ENCODE measurements at places on chromosomes 2 and 18.

DNA sequence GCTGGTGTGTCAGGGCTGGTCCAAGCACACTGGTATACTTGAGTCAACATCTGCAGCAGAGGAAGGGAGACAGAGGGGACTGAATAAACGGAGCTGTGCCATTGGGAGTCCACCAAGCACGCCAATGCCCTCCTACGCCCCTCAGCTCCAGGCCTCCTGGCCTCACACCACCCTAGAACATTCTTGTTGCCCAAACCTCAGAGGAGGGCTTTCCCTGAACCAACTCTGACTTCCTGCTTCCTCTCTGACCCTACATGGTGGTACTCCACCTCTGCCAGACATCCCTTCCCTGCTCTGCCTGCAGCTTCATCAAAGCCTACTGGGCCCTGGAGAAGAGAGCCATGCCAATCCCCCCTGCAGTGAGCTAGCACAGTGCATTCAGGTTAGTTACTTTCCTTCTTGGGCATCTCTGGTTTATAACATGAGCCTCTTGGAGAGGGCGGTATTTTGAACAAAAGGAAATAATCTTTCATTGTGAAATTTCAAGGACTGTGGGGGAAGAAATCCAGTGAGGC, 54.4 kb downstream of the ZBTB7C start:
- no peak for DNase-seq

GRCh38 chr18:32318581-32318980, 128.7 kb downstream of the MEP1B start:
- no peak for DNase-seq

DNA sequence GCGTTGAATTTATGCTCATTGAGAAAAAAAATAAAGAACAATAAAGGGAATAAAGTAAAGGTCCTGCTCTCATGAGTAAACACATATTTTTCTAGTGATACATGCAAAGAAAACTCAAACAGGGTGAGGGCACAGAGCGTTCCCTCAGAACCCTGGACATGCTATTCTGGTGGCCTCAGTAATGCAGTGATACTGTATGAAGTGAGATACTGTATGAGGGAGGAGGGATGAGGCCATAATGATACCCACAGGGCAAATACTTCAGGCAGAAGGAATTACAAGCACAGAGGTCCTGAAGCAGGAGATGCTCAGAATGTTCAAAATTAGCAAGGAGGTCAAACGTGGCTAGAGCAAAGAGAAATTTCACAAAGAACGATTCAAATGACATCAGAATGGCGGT, 28.4 kb upstream of the RNU4ATAC start:
- DNase-seq = no peak

DNA sequence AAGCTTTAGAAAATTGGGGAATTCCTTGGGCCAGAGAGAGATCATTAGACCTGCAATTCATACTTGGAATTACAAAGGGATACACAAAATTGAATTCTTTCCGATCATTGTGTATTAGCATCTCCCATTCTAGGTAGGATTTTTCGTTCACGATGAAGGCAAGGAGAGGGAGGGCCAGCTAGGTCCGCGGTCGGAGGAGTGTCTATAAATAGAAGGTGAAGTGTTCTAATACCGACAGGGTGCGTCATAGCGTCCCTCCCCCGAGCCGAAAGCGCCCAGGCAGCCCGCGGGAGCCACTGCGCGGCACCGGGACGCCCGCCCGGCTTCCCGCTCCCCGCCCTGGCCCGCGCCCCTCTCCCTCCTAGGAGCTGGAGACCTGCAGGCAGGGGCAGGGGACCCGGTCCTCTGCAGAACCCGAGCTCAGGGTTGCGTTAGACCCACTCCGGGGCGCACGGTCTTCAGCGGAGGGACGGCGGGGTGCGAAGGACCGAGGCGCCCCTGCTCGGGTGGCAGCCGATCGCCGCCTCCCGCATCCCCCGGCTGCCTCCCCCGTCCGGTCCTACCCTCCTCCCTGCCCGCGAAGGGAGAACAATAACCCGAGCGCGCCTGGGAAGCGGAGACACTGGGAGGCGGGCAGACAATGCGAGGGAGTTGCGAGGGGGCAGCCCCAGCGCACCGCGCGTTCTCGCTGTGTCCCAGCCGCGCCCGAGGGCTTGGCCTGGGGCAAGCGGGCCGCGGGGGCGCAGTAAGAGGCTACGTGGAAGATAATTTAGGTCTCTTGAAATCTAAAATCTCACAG, 114.2 kb upstream of the SERTAD2 start:
- peak; percentile 48 for DNase-seq

DNA sequence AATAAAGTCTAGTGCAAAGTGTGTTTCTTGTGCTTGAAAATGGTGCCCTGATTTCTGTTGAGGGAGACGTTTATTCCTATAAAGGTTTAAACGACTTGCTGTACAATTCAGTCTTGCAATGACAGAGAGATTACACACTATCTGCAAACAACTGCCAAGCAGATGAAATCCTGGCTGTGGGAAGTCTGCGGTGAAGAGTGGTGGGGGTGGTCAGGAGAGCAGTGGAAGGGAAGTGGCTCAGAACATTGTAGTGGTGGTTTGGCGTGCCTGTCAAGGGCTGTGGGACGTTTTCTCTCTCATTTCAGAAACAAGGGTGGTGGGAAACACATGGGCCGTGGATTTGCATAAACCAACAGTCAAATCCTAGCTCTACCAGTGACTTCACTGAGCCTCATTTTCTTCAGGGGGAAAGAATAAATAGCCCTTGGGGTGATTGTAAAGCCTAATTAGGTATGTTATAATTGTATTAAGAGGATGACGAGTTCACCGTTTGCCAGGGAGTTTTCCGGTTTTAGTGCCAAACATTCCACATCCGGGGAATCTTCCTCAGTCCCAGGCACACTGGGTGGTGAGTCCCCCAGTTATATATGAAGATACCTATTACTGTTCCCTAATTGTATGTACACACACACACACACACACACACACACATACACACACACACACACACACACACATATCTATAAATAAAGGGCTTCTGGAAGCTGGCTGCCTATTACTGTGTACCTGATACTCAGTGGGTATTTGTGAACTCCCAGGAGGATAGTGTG, 115.0 kb downstream of the SPTBN1 start:
- DNase-seq = no peak

GRCh38 chr2:152234277-152234676, 58.7 kb upstream of the STAM2 start:
- DNase-seq = no peak

DNA sequence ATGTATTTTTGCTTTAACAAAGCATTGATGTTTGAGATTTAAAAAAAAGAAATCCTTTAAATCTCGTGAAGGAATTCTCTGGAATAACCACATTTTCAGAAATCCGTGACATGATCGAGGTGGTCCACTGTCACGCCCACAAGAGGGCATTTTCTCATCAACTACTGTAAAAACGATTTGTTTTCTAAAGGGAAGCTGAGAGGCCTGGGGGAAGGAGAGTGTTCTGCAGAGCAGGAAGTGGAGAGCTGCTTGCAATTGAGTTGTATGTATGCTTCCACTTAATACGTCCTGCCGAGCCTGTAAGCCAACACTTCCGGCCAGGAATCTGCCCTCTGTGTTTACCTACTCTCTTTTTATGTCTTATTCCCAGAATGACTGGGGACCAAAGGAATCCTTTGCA, 19.4 kb downstream of the KLHL29 start:
- DNase-seq = no peak

DNA sequence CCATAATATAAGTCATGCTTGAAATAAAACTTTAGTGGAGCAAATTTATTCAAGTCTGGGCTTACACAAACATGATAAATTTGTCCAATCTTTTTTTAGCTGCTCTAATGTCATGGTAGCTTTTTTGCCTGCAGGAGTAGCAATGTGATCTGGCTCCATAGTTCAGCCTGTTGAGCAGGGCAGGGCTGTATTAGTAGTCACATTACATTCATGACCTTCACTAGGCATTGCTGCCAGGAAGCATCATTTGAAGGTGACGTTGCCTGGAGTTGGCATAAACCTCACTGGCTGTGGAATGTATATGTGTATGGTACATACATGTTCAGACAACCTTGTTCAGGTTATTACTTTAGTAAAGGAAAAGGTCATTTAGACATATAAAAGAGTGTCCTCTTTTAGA, 76.6 kb downstream of the CCDC85A start:
- no peak for DNase-seq

DNA sequence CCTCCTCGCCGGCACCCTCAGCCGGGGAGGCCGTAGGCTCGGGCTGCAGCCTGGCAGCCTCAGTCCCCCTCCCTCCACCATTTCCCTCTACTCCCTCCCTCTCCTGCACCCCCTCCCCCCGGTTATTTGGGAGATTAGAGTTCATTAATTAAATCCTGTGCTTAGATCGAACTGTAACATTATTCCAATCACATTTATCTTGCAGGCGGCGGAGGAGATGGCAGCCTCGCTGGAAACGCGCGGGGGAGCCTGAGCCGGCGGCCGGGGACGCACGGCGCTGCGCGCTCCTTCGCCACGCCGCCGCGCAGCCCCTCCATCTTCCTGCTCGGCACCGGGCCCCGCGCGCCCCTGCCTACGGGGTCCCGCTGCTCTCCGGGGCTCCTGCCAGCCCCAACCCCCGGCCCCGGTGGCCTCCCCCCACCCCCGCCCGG, at the start of gene ST8SIA3:
TSS of gene ST8SIA3 (plus strand) at position 287 of the 431 bp plus-strand sequence. CDS start 290 bp downstream, outside the sequence.
- no peak for DNase-seq

DNA sequence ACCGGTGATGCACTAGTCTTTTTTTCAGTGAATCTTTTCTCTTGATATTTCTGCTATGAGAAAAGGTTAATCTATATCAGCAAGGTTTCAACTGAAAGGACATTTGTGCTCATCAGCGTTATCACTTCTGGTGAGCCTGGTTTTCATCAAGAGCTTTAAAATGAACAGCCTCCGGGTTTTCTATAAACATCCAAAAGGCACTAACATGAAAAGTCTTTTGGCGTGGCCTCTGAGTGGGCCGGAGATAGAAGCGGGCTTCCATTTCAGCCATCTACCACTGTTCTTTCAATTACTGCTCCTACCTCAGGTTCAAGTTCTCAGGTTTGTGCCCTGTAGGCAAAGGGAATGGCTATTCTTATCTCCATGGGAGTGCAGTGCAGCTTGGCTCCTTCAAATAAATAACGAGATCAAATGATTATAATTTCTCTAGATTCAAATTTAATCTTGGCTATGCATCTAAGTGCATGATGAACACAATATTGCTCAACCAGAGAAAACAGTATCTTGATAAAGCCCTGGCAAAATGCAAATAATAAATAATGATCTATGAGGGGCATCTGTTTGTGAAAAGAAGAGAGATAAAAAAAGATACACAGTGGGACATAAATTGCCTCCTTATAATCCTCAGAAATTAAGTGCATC, 314.8 kb downstream of the CDH2 start:
- no peak for DNase-seq

DNA sequence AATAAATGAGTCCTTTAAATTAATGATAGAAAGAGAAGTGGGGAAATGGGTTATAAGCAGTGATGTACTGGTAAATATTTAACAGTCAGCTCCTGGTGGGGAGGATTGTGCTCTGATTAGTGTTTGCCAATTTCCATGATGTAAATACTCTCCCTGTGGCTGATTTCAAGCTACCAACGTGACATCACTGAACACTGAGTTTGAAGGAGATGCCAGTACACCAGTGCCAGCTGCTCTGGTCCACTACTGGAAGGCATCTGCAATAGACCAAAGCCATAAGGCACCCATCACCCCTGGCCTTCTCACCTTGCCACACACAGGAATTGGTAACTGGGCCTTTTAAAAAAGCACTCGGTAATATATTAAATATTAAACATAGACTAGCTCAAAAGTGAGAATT, 77.7 kb downstream of the TGOLN2 start:
- no peak for DNase-seq

GRCh38 chr2:86049529-86049928, 56.2 kb downstream of the POLR1A start:
- no peak for DNase-seq

- no peak for DNase-seq
Measured at GRCh38 chr18:69528435-69528834, 127.7 kb downstream of the DOK6 start.

GRCh38 chr2:64453770-64454385, at the start of gene LGALSL:
LGALSL (plus strand) TSS chr2:64454162; CDS start chr2:64454546, 384 bp downstream.
- no peak for DNase-seq

GRCh38 chr2:228688007-228688645, 506.6 kb upstream of the SPHKAP start:
- DNase-seq = no peak

DNA sequence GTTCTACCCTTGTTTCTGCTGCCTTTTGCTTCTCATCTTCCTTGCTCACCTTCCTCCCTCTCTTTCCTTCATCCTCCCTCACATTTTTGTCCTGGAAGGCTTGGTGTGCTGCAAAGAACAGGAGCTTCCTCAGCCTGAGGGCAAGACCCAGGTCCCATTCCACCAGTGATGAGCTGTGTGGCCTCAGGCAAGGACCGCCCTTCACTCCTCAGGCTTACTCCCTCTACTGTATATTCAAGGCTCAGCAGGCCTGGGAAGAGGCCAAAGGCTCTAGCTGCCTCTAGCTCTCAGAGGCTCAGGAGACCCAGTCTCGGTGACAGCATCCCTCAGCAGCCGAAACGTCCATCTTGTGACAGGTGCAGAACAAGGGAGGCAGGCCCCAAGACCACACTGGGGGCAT, 97.5 kb downstream of the MRO start:
- DNase-seq = no peak

DNA sequence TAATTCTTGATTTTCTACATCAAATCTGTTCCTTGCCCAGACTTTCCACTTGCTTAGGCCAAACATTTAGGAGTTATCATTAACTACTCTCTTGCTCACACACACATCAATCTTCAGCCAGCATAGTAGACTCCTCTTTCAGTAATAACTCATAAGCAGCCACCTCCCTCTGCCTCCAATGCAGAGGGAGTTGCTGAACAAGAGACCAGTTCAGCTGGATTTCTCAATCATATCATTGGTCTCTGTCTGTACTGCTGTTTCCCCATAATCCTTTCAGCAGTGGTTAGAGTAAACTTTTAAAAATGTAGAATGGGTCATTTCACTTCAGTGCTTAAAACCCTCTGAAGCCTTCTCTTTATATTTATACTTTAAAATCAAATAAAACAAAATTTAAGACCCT, 112.9 kb downstream of the SLC39A10 start:
- DNase-seq = no peak

Measured in stimulated activated CD8-positive, alpha-beta memory T cell treated with anti-CD3 and anti-CD28 coated beads, Interleukin-15, amount 100 ng/mL, for 1 hour (primary cell).